ENCODE measurements at places on chromosomes 7 and 10.
A peak's percentile ranks its signal among the peaks of the same experiment; 100 is the strongest.

DNA sequence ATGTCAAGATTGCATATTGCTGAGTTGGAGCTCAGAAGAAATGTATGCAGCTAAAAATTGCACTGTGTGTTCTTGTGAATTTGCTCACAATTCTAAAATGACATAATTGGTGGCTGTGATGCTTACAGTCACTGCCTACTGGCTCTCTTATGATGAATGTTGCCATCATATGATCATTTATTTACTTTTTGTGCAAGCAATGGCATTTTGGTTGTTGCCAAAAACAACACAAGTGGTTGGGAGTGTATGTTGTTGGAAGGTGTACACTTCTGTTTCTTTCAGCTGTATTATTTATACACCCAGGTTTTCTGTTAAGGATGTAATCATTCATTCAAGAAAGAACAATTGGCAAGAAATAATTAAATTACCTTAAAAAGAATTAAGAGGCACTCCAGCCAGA is 28.9 kb downstream of the PON1 start:
- DNase-seq = peak; percentile 47

GRCh38 chr10:133325440-133326222 is 11.1 kb downstream of the CALY start:
- DNase-seq = no peak

GRCh38 chr7:105802604-105803428 is 73.6 kb downstream of the ATXN7L1 start:
- no peak for DNase-seq

GRCh38 chr10:4034907-4035598 is 250.0 kb upstream of the KLF6 start:
- DNase-seq = no peak

- DNase-seq = no peak
Observed at GRCh38 chr10:92142949-92143348, 147.9 kb downstream of the CPEB3 start.

- DNase-seq = no peak
Observed at GRCh38 chr7:21867226-21867625, 78.5 kb downstream of the CDCA7L start.

GRCh38 chr10:131144711-131145375 is 166.7 kb downstream of the TCERG1L start:
- no peak for DNase-seq

DNA sequence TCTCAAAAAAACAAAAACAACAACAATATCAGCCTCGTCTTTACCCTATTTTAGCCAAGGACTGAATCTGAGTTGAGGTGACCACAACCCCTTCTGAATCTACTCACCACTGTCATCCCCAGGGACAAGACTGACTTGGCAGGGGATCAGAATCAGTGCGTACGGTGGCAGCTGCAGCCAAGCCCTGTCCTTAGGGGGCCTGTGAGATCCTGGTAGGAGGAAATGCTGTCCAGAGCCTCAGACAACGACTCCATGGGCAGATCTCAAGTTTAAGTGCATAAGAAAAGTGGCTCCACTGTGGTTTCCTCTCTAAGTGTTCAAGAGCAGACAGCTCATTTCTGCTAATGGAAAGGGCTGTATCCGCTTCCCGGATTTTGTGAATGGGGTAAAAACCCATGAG is 22.4 kb upstream of the CYTH3 start:
- DNase-seq = no peak

GRCh38 chr10:112640638-112641037 is 193.6 kb downstream of the VTI1A start:
- no peak for DNase-seq

DNA sequence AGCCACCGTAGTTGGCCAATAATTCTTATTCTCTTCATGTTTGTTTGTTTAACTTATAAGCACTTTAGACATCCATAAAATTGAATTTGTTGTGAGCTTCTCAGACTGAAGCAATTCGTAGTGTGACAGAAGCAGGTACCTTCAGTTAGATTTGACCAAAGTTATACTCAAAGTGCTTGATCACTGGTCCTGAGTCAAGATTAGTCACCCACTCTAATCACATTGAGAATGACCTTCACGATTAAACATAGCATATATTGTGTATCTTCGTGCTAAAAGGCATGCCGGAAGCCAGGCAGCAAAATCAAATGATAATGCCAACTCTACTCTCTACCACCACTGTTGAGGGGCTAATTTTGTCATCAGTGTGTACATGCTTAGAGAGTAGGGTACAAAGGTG is 763.7 kb upstream of the MBL2 start:
- peak; percentile 38 for DNase-seq

GRCh38 chr7:74289018-74289658 is at the start of gene CLIP2:
CLIP2 (plus strand) TSS chr7:74289407; CDS start chr7:74317547, 28,140 bp downstream.
- DNase-seq = peak; percentile 72

- DNase-seq = peak; percentile 75
Observed at GRCh38 chr7:84677117-84677732, 482.6 kb upstream of the SEMA3A start.

- DNase-seq = no peak
Observed at GRCh38 chr7:94405506-94405905, 10.8 kb downstream of the COL1A2 start.

GRCh38 chr7:2440608-2441245 is 35.5 kb downstream of the GRIFIN start:
- no peak for DNase-seq

DNA sequence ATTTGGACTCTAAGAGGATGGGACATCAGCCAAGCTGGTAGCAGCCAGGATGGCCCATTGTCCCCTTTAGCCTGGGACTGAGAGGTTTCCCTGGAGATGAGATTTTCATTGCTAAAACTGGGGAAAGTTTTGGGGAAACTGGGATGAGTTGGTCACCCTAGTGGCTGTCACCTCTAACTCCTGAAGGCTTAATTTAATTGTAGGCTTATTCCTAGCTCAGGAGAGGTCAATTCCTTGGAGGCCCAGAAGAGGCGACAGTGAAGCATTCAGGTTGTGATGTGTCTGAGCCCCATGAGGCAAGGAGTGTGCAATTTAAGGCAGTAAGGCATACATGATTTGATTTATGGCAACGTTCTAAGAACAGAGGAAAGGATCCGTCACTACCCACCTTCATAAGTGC is 24.9 kb upstream of the JAZF1 start:
- DNase-seq = no peak

DNA sequence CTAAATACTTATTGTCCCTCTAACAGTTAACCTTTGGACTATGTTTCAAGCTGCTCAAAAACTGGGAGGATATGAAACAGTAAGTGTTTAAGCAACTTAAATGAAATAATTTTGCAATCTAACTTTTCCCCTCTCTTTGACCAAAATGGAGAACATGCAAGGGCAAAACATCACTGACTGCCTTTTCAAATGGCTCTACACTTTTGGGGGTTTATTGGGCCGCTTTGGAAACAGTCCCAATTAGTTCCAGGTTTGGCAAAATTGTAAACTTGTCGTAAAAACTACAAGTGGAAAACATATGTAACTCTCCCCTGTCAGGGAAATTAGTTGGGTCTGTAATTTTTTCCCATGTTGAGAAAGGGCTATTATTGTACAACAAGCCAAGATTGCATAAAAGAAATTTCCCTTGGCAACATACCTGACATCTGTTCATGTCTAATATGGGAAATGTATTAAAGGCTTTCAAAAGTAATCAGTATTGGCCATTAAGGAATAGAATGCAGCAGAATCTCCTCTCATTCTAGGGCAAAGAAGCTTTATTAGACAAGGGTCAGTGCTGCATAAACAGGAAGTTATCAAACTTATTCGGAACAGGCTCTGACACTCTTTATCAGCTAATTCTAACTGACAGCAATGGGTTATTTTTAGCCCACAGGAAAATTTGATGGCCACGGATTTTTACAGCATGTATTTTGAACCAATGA is 157.9 kb downstream of the ARID5B start:
- DNase-seq = no peak

DNA sequence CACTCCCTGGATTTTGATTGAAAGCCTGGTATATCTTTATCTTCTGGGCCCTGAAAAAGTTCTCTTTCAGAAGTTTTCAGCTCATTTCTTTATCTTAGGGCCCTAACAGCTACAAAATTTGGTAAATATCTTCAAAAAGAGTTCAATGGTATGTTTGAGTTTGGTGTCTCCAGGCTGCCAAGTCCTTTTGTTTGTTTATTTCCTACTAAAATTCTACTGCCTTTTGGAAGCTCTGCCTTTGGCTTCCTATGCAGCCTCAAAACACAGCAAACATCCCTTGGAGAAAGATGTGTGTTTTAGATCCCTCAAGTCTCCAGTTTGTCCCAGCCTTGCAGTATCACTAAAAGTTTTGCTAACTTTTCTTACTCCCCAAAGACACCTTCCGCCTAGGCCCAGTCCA is 146.8 kb downstream of the LRRTM3 start:
- no peak for DNase-seq

- no peak for DNase-seq
Observed at GRCh38 chr10:71763352-71764127, 9.8 kb downstream of the VSIR start.

DNA sequence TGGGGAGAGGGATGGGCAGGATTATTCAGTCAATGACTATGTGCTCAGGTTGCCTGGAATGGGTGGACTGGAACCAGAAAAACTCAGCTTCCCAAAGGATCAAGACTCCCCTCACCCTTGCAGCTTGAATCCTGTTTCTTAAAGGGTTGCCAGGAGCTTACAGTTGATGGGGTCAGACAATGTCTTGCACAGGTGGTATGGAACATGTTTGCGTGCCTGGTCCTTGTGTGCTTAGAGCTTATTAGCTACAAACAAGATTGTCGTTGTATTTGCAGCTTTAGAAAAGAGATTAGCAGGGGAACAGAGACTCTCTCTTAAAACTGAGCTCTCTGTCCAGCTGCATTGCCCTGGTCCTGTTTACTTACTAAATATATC is 56.9 kb downstream of the PRR15 start:
- DNase-seq = no peak

DNA sequence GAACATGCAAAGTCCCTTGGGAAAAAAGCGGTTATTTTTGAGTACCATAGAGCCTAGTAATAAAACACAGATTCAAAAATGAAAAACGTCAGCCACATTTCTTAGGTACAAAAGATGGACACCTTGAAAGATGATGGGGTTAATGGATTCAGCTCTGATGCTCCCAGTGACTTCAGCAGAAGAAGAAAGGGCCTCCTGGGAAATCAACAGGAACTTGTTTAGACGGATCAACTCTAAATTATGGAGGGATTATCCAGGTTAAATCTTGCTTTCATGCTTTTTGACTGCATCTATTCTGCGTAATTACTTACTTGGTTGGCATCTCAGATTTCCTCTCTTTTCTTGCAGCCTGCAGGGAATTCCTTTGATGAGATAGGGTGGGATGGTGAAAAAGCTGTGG is 82.5 kb downstream of the TMEM178B start:
- no peak for DNase-seq

DNA sequence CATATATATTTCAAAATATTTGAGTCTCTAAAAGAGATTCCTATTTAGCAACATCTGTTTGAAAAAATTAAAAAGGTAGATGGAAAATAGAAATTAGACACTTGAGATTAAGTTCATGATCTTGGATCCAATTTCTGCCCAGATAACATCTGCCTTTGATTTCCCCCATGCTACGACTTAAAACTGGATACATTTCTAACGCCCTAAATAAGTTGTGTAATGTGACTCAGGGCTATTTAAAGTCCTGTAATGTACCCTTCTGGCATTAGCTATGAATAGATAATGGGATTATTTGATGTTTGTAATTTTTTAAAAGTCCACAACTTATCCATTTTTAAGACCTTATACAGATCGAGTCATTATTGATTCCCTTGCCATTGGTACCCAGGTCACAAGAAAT is 23.4 kb downstream of the CFAP43 start:
- no peak for DNase-seq

- no peak for DNase-seq
Observed at GRCh38 chr7:39158367-39158766, 180.7 kb downstream of the POU6F2 start.

GRCh38 chr7:136130511-136131303 is 153.5 kb upstream of the MTPN start:
- no peak for DNase-seq

DNA sequence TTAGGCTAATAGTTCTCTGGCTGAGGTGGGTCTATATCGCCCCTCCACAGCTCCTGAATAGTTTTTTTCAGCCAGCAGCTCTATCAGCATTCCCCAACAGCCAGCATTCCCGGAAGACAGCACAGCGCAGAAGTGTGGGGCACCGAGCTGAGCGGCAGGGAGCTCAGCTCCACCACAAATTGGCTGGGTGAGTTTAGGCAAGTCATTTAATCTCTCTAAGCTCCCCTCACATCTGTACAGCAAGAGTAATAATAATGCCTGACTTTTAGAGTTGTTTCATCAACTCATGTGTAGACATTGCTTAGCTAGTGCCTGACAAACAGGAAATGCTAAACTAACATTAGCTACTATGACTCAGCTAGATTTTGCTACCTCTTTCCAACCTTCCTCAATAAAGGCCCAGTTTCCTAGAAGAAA is 247.9 kb upstream of the PTN start:
- DNase-seq = peak; percentile 40

- DNase-seq = no peak
Observed at GRCh38 chr10:93687737-93688136, 14.7 kb downstream of the FRA10AC1 start.

DNA sequence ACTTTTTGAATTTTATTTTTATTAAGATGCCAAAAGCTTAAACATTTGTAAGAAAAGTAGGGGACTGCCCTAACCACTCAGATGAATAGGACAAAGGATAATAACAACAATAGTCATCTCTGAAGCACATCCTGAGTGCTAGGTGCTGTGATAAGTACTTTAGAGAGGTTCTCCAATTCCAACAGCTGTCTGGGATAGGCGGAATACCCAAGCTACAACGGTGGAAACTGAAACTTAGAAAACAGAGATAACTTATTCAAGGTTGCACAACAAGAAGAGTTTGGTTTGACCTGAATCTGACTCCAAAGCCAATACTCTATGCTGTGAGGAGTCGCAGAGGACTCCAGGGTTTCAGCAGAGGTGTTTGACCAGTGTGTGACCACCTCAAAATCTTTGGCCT is 2.0 kb downstream of the RTKN2 start:
- no peak for DNase-seq

DNA sequence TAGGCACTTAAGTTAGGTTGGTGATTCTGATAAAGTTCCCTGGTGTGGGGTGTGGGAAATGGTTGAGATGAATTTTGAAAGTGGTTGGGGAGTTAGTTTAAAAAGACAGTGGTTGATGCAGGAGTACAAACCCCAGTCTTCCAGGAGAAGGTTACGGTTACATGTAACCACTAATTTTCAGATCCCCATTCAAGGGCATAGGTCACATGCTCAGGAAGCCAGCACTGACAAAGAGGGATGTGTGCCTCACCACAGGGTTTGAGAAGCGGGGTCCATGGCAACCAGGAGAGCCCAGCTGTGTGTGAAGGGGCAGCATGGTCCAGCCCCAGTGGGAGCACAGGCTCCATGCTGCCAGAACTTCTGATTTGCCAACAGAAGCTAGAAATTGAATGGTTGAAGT is 144.2 kb downstream of the MDFIC start:
- no peak for DNase-seq

GRCh38 chr7:33459340-33459751 is 330.0 kb downstream of the BBS9 start:
- DNase-seq = peak; percentile 58

DNA sequence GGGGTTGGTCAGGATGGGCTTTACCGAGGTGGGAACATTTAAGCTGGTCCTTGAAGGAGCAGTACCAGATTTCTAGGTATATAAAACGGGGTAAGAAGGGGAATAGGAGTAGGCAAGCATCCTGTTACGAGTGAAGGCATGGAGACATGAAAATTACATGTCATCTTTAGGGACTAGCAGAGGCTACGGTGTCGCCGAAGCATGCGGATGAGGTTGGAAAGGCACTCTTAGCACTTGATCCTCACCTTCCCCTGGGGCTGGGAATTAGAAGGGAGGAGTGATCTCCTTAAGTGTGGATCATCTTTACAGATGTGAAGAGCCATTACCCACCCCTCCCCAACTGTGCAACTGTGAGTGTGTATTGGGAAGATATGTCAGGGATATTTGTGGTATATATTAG is 13.8 kb upstream of the ZRANB1 start:
- DNase-seq = no peak

- DNase-seq = no peak
Observed at GRCh38 chr7:71362240-71362639, 230.3 kb downstream of the GALNT17 start.

Measured in MCF 10A (cell line).